Renal cortical epithelial cell (primary cell): ENCODE measurements at places on chromosomes 12 and 14. TPM values are rescaled to one million over a fixed set of nuclear protein-coding genes. Genes with fewer than 3 reads are reported as not detected.

- DNase-seq: peak; percentile 83
Measured at GRCh38 chr12:71300772-71301675, 138.6 kb upstream of the LGR5 start.

- DNase-seq: peak; percentile 70
Measured at GRCh38 chr12:131218026-131218922, 264.6 kb downstream of the ADGRD1 start.

- DNase-seq: peak; percentile 36
Measured at GRCh38 chr12:3243376-3244084, 166.4 kb downstream of the TSPAN9 start.

GRCh38 chr12:108597559-108598471, at the start of gene TMEM119:
TMEM119 (minus strand) TSS chr12:108598084; CDS start chr12:108592383, 5,701 bp downstream.
- no peak for DNase-seq

DNA sequence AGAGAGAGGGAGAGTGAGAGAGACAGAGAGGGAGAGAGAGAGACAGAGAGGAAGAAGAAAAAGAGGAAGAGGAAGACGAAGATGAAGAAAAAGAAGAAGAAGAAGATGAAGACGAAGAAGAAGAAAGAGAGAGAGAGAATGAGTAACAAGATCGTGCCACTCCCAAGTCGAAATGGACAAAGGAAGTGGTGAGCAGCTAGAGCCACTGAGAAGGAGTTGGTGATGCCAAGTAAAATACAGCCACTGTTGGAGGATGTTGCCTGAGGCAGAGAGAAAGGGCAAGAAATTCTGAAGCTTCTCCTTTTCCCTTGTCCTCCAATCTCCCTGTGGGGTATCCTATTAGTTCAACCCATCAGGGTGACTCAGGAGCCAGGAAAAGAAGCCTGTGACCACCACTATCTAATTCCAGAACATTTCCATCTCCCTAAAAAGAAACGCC, 12.5 kb upstream of the ANAPC5 start:
- no peak for DNase-seq

- DNase-seq: no peak
Measured at GRCh38 chr12:119772431-119772830, 104.5 kb downstream of the PRKAB1 start.

DNA sequence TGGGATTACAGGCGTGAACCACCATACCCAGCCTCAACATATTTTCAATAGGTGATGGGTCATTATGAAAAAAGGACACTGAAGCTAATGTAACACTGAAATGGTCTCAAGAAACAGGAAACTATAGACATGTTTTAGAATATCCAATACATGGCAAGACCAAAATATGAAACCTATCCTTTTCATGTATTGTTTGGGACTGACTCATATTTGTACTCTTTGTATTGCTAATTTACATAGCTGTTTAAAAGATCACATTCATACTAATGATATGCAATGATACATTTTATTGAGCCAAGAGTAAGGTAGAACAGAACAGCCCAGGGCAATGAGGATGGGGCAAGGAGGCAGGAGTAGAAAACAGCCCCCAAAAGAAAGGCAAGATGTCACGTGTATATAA, 32.6 kb downstream of the RESF1 start:
- DNase-seq: no peak

DNA sequence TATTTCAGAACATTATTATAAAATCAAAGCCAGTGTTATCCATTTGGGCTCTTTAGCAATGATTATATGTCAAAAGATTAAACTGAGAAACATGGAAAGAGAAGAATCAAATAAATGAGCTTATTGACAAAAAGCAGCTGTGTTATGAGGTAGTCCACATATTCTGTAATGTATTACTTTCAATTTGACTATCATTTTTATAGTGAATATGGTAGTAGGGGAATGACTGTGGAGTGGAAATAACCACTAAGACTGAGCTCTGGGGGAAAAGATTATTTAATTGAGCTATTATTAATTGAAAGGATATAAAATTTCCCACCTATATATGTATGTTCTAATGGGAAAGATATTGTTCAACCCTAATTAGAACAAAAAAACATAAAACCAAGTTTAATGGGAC, 381.3 kb downstream of the TMTC2 start:
- DNase-seq: no peak

DNA sequence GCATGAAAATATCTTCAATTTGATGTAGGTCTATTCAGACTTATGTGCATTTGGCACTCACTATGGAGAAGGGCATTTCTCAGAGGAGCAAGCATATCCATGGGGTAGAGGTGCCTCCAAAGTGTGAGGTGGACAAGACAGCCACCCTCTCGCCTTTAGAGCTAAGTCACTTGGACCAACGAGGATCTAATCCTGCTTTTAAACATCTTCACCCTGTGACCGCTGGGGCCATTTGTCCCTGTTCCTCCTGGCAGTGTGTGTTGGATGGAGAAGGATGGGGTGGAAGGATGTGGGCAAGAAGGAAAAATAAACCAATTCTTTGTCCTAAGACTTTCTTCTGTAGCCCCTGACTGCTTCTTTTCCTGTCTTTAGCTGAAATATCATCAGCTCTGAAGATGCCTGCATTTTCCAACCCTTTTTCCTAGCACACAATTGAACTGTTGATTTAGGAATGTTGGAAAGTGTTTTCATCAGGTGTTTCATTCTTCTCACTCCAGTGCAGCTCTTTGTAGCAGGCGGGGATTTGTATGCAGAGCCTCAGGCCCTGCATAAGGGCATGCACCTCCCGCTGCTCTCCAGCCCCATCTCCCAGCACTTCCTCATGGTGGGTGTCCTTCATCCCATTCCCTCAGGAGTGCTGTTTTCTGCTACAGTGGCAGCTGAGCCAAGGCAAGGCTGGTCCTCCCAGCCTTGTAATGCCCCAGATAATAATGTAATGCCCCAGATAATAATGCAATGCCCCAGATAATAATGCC, 5.3 kb downstream of the FGF6 start:
- no peak for DNase-seq

- peak; percentile 83 for DNase-seq
Measured at GRCh38 chr14:102215071-102215470, 75.4 kb downstream of the WDR20 start.

GRCh38 chr14:29847056-29847380, 80.6 kb downstream of the PRKD1 start:
- DNase-seq: no peak

DNA sequence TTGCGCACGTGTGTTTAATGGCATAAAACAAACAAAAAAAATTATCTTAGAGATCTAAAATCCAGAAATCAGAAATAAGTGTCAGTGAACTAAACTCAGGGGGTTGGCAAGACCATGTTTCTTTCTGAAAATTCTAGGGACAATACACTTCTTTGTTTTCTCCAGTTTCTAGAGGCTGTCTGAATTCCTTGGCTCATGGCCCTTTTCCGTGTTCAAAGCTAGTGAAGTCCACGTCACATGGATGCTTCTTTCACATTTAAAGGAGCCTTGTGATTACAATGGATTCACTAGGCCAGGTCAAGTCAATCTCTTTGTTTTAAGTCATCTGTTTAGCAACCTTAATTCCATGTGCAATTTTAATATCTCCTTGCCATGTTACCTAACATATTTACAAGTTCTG, 22.4 kb downstream of the SLCO1B3 start:
- DNase-seq: no peak

GRCh38 chr12:43848226-43848507, 12.3 kb downstream of the TMEM117 start:
- DNase-seq: no peak

DNA sequence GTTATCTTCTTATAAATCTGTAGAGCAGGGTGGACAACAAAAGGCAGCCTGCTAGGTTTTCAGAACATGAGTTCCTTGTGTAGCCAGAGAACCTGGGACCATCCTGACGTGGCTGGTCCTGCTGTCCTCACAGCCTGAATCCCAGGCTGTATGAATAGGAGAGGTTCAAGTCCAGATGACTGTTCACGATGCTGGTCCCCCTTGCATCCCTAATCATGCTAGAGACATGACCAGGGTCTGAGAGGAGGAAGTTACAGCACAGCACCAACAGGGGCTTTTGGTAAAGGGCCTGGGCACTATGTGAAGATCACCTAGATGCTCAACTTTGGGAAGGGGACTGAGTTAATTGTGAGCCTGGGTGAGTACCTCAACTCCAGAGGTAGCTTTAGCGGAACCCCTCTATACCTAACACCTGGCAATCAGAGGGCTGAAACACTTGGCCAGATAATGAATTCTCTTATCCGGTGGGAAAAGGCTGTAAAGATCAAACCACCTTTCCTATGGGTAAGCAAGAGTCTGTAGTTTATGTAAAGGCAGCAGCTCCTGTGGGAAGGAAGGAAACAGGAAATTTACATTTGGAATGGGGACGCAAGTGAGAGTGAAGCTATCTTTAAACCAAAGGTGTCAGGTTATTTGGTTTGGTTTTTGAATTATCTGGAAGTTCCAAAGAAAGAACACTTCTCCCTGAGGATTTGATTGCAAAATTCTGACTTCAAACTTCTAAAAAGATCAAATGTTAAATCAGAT, 112.8 kb downstream of the DAD1 start:
- no peak for DNase-seq

DNA sequence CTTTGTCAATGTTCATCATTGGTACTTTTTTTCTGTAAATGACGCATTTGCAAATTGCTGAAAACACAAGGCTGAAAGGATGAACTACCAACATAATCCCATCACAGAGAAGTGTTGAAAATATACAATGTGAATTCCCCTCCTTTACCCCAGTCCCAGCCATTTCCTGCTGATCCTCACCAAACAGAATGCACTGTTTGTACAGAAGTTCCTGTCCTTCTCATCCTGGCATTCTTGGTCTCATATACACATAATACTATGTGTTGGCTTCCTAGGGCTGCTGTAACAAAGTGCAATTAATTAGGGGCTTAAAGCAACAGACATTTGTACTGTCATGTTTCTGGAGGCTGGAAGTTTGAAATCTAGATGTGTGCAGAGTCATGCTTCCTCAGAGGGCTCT, 836.2 kb upstream of the MGAT4C start:
- DNase-seq: no peak

DNA sequence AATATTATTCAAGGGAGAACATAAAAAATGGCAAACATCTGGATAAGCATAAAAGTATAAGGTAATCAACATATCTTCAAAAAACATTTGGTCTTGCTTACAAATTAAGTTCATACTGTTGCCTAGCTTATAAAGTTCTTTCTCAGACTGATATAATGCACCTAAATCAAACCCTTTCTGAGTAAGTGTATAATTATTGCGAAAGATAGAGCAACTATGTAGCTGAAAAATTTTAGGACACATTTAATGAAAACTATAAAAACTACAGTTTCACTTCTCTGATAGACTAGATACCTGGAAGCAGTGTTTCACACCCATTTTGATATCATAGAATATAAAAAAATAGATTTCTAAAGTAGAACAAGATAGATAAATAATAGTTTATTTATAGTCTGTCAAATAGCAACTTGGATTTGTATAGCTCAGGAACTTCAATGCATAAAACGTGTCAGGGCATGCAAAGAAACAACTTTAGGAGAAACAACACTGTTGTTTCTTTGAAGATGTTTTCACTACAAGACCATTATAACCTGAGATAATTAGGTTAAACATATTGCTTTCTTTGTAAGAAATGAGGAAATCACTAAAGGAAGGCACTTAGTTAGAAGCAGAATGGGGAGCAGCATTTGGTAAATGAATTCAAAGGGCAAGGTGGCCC, 7.6 kb downstream of the CLECL1 start:
- no peak for DNase-seq

DNA sequence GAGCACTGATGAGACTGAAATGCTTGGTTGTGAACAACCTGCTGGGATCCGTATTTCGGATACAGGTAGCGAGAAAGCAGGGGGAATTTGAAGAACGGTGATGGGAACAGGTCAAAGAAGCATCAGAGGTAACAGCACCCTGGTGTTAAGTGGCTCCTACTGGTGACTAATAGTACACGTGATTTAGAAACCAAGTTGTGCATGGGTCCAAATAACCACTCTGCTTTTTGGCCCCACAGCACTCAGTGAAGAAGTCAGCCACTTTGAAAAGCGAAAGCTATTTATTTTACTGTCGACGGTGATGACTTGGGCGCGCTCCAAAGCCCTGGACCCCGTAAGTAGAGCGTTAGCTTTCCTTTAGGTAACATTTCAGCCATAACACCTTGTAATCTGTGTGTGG, 16.7 kb downstream of the AK7 start:
- DNase-seq: no peak

- no peak for DNase-seq
Measured at GRCh38 chr12:67802731-67803130, 154.2 kb downstream of the DYRK2 start.

- DNase-seq: no peak
Measured at GRCh38 chr14:52834440-52834842, 43.0 kb upstream of the GNPNAT1 start.

- no peak for DNase-seq
Measured at GRCh38 chr12:115320451-115320850, 636.5 kb upstream of the TBX3 start.

- DNase-seq: no peak
Measured at GRCh38 chr12:51784688-51785087, 63.8 kb downstream of the FIGNL2 start.

DNA sequence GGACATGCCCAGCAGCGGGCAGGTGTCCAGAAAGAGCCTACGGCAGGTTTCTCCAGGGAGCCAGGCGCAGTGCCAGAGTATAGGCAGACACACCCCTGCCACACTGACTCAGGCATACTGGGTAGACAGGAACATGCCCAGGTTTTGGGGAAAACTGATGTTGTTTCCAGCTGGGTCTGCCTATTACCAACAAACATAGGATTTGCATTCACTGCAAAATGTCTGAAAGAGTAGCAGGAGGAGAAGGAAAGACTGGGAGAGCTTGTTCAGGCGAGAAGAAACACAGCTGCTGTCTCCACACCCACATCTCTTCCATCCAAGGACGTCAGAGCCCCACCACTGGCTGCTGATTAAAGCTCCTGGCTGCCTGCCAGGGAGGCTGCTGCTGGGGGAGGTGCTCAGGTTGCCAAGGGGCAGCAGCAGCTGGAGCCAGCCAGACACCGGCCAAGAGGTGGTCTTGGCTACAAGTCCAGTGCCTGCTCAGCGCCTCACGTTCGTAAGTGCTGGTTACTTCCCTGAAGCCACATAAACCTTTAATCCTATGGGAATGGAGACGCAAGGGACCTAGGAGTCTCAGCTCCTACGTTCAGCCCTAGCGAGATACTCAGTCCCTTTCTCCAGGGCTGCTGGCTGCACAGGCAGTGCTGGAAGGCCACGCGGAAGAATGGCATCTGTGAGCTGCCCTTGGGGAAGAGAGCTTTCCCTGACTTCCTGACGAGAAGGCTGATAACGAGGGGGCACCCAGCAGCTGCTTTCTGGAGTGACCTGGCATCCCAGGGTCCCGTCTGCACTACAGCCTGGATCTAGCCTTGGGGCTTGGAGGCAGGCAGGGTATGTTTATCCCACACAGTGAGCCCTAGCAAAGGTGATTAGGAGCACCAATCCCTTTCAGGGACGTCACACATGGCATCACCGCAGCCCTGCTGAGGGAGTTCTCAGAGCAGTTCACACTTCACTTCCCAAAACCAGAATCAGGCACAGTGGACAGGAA, 58.1 kb downstream of the PLEKHG3 start:
- DNase-seq: peak; percentile 82

GRCh38 chr14:91352728-91353692, 64.6 kb downstream of the CCDC88C start:
- peak; percentile 27 for DNase-seq

TMEM179 gene
- not detected in 2 replicates for total RNA-seq

PROX2 gene
- not detected in 2 replicates for total RNA-seq

GNB3 gene
- total RNA-seq: 0.15 TPM in 1 of 2 replicates, not detected in the other

STXBP6 gene
- 0.17 and 0.50 TPM in 2 replicates for total RNA-seq

OR4E2 gene
- not detected in 2 replicates for total RNA-seq

CLEC9A gene
- not detected in 2 replicates for total RNA-seq

GLIPR1L1 gene
- total RNA-seq: not detected in 2 replicates

CACNA2D4 gene
- 0.17 and 0.20 TPM in 2 replicates for total RNA-seq

KTN1 gene
- 208 and 317 TPM in 2 replicates for total RNA-seq

NOVA1 gene
- total RNA-seq: 0.87 and 2.3 TPM in 2 replicates

MANSC4 gene
- not detected in 2 replicates for total RNA-seq

LIN7A gene
- 3.3 and 11.2 TPM in 2 replicates for total RNA-seq

RASSF9 gene
- 0.69 and 5.0 TPM in 2 replicates for total RNA-seq

DHRS7 gene
- 100 and 255 TPM in 2 replicates for total RNA-seq
